ENCODE measurements at places on chromosomes 16 and 17. TPM values are rescaled to one million over a fixed set of nuclear protein-coding genes. Genes with fewer than 3 reads are reported as not detected.

DNA sequence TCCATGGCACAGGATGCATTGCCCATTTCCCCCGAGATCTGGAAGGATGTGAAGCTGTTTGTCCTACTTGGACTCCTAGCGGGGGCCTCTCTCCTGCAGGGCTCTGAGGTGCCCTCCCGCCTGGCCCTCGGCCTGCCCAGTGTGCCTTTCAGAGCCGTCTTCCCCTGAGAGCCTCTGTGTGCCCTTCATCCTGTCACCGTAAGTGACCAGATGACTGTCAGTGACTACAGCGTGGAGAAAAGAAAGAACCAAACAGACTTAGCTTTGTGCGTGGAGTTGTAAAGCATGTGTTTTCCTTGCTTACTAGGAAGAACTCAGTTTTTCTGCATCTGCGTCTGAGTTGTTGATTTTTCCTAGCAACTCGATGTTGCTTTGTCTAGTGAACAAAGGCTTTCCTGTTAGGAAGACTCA lies 56.1 kb downstream of the BANP start:
- H3K27ac ChIP-seq, result no peak overlapping the region
- H3K27me3 ChIP-seq, result no peaks in the 10 kb centered on the region
- H3K36me3 ChIP-seq, result peaks cover 16% of the 10 kb centered on the region
- no peak for DNase-seq

DNA sequence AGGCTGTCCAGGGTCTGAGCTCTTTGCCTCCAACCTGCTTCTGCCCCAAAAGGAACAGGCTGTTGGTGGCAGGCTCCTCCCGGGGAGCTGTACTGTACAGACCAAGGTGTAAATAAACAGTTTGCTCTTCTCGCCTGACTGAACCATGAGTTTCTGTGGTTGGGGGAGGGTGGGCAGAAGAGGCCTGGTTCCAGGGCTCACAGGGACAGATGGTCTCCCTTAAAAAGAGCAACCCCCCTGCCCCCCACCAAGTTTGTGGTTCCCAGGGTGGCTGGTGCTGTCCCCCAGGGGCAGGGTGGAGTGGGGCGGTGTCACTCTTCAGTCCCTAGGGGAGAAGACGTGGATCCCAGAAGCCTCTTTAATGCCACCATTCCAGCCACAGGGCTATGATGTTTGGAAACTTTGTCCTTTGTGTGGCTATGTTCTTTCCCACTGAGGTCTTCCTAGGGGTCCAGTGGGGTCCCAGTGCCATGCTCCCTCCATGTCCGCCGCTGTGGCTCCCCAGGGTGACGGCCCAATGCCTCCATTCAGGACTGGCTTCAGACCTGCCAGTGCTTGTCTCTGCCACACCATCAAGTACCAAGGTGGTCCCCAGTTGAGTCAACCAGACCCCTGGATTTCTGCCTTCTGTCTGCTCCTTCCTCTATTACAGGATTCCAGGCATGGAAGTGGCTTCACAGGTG lies 146.7 kb downstream of the RAB11FIP4 start:
- no peak overlapping the region for H3K4me3 ChIP-seq
- H3K27ac ChIP-seq, result no peak overlapping the region
- peaks cover 10% of the 10 kb centered on the region for H3K4me1 ChIP-seq
- H3K27me3 ChIP-seq, result no peaks in the 10 kb centered on the region
- H3K36me3 ChIP-seq, result peaks cover 3% of the 10 kb centered on the region
- DNase-seq, result no peak

GRCh38 chr16:2178321-2179106 lies 17.9 kb downstream of the CASKIN1 start:
- no peak overlapping the region for H3K27ac ChIP-seq
- H3K36me3 ChIP-seq, result peaks cover 6% of the 10 kb centered on the region
- H3K27me3 ChIP-seq, result no peaks in the 10 kb centered on the region
- H3K4me1 ChIP-seq, result no peaks in the 10 kb centered on the region

GRCh38 chr16:72721981-72722380 lies 325.9 kb downstream of the ZFHX3 start:
- H3K27me3 ChIP-seq, result no peaks in the 10 kb centered on the region
- no peak for DNase-seq
- H3K27ac ChIP-seq, result no peak overlapping the region

- DNase-seq, result no peak
- peaks cover 2% of the 10 kb centered on the region for H3K27me3 ChIP-seq
- no peak overlapping the region for H3K4me3 ChIP-seq
- no peaks in the 10 kb centered on the region for H3K36me3 ChIP-seq
- H3K27ac ChIP-seq, result no peak overlapping the region
Observed at GRCh38 chr16:50642349-50642748, 38.8 kb downstream of the SNX20 start.

DNA sequence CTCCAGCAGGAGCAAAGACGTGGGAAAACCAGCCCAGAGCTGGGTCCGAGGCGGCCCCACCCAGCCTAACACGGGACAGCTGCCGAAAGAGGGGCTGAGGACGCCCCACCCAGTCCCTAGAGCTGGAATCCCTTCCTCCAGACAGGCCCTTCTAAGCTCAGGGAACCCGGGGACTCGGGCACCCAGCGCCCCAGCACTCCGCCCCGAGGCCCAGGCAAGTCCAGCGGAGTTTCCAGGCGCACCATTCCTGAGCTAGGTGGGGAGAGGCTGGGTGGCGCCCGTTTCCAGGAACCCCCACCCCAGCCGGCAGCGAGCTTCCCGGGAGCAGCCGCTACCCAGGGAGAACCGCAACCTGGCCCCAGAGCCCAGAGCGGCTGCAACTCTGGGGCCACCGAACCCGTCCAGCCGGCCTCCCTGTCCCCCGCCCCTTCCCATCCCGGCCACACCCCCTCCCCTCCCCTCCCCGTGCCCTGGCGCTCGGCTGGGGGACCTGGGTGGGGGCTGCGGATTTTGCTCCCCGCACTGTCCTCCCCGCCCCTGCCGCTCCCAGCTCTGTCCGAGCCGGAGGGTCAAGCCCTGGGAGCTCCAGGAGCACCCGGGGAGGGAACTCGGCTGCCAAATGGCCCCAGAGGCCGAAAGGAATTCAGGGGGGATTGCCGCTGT lies 536 bp downstream of the TMC6 start:
- peak overlapping the region; percentile 90 for H3K4me3 ChIP-seq
- peaks cover 22% of the 10 kb centered on the region for H3K36me3 ChIP-seq
- peak overlapping the region; percentile 87 for H3K27ac ChIP-seq
- peaks cover 44% of the 10 kb centered on the region for H3K4me1 ChIP-seq

The PRSS53 gene
- 3.1 TPM for total RNA-seq

The NLK gene
- 13.6 TPM for total RNA-seq

DNA sequence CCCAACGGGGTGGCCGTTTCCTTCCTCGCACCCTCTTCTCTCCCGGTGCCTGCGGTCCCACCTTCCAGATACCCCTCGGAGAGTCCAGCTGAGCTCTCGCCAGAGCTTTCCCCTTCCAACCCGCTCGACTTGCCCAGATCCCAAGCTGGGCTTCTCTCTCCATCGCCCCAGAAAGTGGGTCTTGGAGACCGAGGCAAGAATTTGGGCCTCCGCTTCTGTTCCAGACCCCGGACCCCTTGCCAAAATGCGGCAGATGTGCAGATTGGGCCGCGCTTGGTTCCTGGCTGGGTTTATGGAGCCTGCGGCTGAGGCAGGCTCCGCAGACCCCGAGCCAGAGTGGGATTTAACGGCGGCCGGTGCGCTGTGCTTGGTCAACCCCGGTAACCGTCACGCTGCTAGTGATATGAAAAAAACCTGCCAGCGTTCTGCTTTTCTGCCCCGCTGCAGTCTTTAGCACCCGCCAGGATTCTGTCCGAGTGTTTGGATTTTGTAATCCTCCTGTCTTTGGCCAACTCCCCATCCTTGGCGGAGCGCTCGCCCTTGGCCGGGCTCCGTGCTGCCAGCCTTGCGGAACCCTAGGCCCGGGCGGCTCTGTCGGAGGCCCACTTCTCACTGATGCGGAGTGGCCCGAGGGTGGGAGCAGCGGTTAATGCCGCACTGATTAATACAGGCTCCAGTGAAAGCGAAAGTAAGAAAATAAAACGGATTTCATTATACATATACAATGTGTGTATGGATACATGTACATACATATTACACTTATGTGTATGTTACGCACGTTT lies 754 bp upstream of the SLFN11 start:
- peak overlapping the region; percentile 95 for H3K27ac ChIP-seq
- peak overlapping the region; percentile 93 for H3K4me3 ChIP-seq
- H3K4me1 ChIP-seq, result peaks cover 60% of the 10 kb centered on the region

The TSPOAP1 gene
- total RNA-seq, result 31.4 TPM
